ENCODE measurements at places on chromosomes 7 and 10. TPM values are rescaled to one million over a fixed set of nuclear protein-coding genes. Genes with fewer than 3 reads are reported as not detected.

DNA sequence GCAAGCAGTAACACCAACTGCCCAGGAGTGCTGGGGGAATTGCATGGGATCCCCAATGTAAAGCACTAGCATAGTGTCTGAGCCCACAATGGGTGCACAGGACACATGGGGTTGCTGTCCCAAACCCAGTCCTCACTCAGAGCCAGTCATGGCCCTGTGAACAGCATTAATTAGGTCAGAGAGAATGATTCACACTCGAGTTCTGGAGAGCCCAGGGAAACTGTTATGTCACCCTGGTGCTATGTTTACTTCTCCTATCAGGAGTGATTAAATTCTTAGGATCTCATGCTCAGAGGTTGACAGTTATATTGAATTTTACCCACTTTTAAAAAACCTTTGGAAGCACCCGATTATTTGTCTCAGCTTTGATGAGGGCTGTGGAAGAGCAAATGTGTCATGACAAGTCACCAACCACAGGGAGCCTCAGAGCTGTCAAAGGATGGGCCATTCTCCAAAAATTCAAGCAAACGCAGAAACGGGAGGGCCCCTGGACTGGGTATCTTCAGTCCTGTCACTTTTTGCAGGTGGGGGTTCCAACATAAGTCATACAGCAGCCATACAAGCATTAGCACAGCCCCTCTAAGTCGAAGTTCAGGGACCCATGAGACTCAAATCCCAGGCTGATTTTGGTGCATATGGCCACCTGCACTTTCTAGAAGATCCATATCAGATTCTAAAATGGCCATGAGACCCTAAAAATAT, 1.3 kb upstream of the RASSF4 start:
- DNase-seq = no peak

DNA sequence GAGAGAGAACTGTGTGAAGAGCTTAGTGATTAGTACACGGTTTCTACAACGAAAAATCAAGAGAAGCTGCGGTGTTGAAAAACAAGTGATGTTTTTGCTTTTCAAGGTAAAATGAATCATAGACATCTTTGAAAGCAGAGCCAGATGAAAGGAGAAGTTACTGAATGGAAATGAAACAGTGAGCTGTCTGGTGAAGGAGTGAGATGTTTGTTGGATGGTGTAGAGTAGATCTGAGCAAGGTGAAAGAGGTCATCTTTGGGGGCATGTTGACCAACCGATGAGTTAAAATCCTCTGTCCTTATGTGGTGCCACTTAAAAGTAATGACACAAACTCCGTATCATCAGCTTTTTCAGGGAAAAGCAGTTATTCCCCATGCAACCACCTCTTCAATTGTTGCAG, 177.4 kb downstream of the CDCA7L start:
- no peak for DNase-seq

- DNase-seq = no peak
Observed at GRCh38 chr10:128973221-128973620, 493.8 kb upstream of the MGMT start.

- peak; percentile 85 for DNase-seq
Observed at GRCh38 chr7:64618785-64619456, 47.0 kb upstream of the ZNF107 start.

- DNase-seq = no peak
Observed at GRCh38 chr10:88249450-88249849, 333.7 kb downstream of the RNLS start.

- DNase-seq = peak; percentile 31
Observed at GRCh38 chr7:32259931-32260596, 189.9 kb upstream of the PDE1C start.

The TACC2 gene
- 25.0 TPM for total RNA-seq
